Osteoblast (primary cell): ENCODE measurements at places on chromosomes 5 and 9. TPM values are rescaled to one million over a fixed set of nuclear protein-coding genes. Genes with fewer than 3 reads are reported as not detected.

- no peak overlapping the region for H3K27ac ChIP-seq
- no peaks in the 10 kb centered on the region for H3K27me3 ChIP-seq
- H3K4me1 ChIP-seq = peaks cover 14% of the 10 kb centered on the region
- peak; percentile 80 for DNase-seq
Observed at GRCh38 chr9:127862075-127863011, 7.9 kb upstream of the ENG start.

DNA sequence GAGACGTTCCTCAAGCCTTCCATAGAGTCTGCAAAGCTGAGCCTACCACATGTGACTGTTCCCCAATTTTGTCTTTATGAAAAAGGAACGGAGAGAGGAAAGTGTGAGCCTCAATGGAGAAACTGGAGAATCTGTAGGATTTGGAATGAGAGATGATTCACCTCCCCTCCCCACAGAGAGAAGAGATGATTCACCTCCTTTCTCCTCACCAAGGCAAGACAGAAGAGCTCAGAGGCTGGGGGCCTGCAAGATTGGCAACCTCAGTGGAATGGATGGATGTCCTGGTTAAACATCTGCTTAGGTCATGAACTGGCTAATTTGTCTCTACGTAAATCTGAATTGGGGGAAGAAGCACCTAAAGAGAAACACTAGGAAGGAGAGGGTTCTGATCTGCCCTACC is 17.0 kb upstream of the MOCS2 start:
- no peak overlapping the region for H3K4me3 ChIP-seq
- H3K27me3 ChIP-seq = no peaks in the 10 kb centered on the region
- peak; percentile 87 for DNase-seq

- H3K27ac ChIP-seq = no peak overlapping the region
- H3K36me3 ChIP-seq = no peaks in the 10 kb centered on the region
- no peaks in the 10 kb centered on the region for H3K4me1 ChIP-seq
- no peaks in the 10 kb centered on the region for H3K27me3 ChIP-seq
- H3K4me3 ChIP-seq = no peak overlapping the region
Observed at GRCh38 chr5:128264564-128265360, 181.2 kb downstream of the SLC12A2 start.

GRCh38 chr9:27353474-27354229 is 56.7 kb upstream of the EQTN start:
- no peaks in the 10 kb centered on the region for H3K27me3 ChIP-seq
- no peaks in the 10 kb centered on the region for H3K4me1 ChIP-seq
- H3K27ac ChIP-seq = no peak overlapping the region
- H3K36me3 ChIP-seq = no peaks in the 10 kb centered on the region

GRCh38 chr5:55241746-55242145 is 8.3 kb upstream of the CCNO start:
- no peak overlapping the region for H3K27ac ChIP-seq
- no peaks in the 10 kb centered on the region for H3K36me3 ChIP-seq
- no peaks in the 10 kb centered on the region for H3K4me1 ChIP-seq

DNA sequence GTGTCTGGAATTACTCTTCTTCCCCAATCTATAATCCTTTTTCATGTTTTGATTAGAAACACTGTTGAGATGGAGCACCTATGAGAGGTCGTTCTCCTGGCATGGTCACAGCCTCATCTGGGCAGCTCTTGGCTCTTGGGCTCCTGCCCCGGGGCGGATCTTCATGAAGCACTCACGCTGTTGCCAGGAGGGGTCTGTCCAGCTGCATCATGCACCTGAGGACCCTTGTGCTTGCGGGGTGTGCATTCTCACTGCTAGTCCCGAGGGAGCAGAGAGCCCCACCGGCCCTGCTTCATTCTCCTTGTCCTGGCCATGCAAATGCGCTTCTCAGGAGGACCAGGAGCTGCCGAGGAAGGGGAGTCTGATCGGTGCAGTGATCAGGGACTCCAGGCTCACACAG is 117.6 kb upstream of the S1PR3 start:
- H3K4me1 ChIP-seq = no peaks in the 10 kb centered on the region
- H3K27me3 ChIP-seq = peaks cover 4% of the 10 kb centered on the region
- no peak overlapping the region for H3K4me3 ChIP-seq
- no peak for DNase-seq
- no peak overlapping the region for H3K27ac ChIP-seq

DNA sequence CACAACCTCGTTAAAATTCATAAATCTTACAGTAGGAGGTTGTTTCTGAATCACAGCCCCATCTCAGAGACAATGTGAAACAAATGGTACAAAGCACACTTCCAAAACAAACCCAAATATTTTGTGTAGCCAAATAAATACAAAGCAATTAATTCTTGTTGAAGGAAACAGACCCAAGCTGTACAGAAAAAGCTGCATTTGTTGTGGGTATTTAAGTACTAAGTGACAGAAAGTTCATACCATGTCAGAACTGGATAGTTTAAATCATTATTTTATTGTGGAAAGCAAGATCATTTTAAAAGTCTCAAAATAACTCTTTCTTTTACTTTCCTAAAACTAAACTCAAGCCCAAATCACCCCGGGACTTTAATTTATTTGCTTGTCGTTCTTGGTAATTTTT is 570.7 kb downstream of the ELAVL2 start:
- H3K36me3 ChIP-seq = no peaks in the 10 kb centered on the region
- no peak overlapping the region for H3K4me3 ChIP-seq
- DNase-seq = no peak
- H3K27me3 ChIP-seq = no peaks in the 10 kb centered on the region

GRCh38 chr9:35847792-35848572 is 19.0 kb downstream of the TMEM8B start:
- H3K27ac ChIP-seq = peak overlapping the region; percentile 77
- H3K36me3 ChIP-seq = peaks cover 2% of the 10 kb centered on the region
- H3K4me3 ChIP-seq = peak overlapping the region; percentile 44
- H3K4me1 ChIP-seq = peaks cover 31% of the 10 kb centered on the region
- H3K27me3 ChIP-seq = no peaks in the 10 kb centered on the region
- DNase-seq = peak; percentile 98

DNA sequence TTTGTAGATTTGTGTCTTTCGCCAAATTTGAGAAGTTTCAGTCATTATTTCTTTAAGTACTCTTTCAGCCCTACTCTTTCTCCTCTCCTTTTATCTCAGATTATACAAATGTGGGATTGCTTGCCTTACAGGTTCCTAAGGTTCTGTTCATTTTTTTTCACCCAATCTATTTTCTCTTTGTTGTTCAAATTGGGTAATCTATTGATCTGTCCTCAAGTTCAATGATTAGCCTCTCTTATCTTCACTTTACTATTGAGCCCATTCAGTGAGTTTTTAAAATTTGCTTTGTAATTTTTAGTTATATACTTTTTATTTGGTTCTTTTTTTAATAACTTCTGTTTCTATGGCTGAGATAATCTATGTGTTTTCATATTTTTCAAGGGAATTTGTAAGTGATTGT is 282.1 kb downstream of the FER start:
- no peak overlapping the region for H3K27ac ChIP-seq
- H3K4me3 ChIP-seq = no peak overlapping the region
- H3K36me3 ChIP-seq = no peaks in the 10 kb centered on the region
- peaks cover 7% of the 10 kb centered on the region for H3K4me1 ChIP-seq
- H3K27me3 ChIP-seq = no peaks in the 10 kb centered on the region
- DNase-seq = no peak

DNA sequence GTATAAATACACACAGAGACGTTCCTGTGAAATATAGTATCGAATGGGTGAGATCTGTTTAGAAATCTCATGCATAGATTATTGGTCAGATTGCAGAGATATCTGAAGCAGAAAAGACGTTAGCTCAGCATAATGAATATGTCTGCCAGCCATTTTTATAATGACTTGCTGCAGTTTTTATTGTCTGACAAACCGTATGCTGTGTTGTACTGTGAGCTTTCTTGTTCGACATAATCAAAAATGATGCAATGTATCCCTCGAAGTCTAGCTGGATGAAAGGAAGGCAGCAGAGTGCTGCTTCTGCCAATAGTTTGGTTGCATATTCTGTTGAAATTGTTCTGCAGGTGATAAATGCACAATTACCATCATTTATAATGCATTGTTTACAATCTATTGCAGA is 514.9 kb upstream of the ARRDC3 start:
- H3K27me3 ChIP-seq = no peaks in the 10 kb centered on the region
- H3K4me1 ChIP-seq = no peaks in the 10 kb centered on the region
- no peak overlapping the region for H3K4me3 ChIP-seq
- H3K27ac ChIP-seq = no peak overlapping the region
- H3K36me3 ChIP-seq = no peaks in the 10 kb centered on the region

DNA sequence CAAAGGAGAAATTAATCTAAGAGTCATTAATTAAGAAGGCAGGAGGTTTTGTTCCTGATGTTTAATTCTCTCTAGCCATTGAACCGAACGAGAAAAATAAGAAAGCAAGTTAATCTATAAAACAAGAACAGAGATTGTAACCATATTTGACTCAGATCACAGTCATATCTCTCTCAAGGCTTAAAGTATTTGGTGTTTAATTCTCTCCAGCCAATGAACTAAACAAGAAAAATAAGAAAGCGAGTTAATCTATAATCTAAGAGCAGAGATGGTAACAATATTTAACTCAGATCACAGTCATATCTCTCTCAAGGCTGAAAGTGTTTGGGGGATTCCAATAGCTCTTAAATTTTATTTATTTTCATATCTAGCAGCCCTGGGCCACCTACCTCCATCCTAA is 74.4 kb upstream of the SHISAL2B start:
- peaks cover 16% of the 10 kb centered on the region for H3K27me3 ChIP-seq
- no peaks in the 10 kb centered on the region for H3K4me1 ChIP-seq
- DNase-seq = no peak
- H3K27ac ChIP-seq = no peak overlapping the region

DNA sequence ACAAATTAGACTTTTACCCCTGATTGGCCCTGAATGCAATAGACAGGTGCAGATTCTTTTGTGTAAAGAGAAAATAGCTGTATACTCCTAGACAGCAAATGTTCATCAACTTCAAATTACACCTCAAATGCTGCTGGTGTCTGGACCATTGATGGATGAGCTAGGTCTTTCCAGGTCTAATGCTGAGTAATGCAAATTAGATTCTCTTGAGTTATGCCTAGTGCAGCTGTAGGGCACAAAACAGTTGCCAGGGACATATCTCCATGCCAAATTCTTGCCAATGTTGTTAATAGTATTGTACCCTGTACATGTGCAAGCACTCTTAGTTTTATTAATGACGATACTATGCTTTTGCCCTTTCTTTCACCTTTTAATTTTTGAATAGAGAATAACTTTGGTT is 72.3 kb upstream of the CNTLN start:
- no peak overlapping the region for H3K4me3 ChIP-seq
- no peaks in the 10 kb centered on the region for H3K27me3 ChIP-seq
- H3K27ac ChIP-seq = no peak overlapping the region
- no peak for DNase-seq
- H3K4me1 ChIP-seq = peaks cover 4% of the 10 kb centered on the region
- H3K36me3 ChIP-seq = no peaks in the 10 kb centered on the region

- peaks cover 33% of the 10 kb centered on the region for H3K4me1 ChIP-seq
- no peak for DNase-seq
- H3K4me3 ChIP-seq = no peak overlapping the region
Observed at GRCh38 chr5:10455277-10455670, 13.6 kb downstream of the ROPN1L start.

DNA sequence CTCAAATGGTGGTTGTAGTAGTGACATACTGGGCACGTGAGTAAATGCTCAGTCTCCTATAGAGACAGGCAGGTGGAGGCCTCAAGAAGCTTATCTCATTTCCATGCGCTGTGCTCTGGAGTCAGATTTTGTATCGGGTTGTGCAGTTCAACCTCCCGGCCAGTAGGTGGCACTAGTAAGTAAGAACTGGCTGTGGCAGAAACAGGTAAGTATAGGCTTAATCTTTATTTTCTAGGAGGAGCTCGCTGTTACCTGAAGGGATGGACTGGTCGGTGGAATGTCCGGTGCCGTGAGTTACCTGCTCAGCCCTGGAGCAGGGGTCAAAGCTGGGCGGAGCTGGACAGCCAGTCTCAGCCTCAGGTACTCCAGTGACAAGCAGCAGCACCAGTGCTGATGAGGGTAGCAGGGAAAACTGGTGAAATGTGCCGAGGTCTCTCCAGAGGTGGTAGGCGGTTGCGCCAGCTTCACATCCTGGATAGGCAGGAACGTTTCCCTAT is 880.1 kb upstream of the SEMA6A start:
- H3K27me3 ChIP-seq = no peaks in the 10 kb centered on the region
- H3K4me3 ChIP-seq = no peak overlapping the region
- no peak overlapping the region for H3K27ac ChIP-seq
- no peak for DNase-seq

- peaks cover 45% of the 10 kb centered on the region for H3K4me1 ChIP-seq
- H3K27ac ChIP-seq = no peak overlapping the region
- no peaks in the 10 kb centered on the region for H3K36me3 ChIP-seq
- no peak for DNase-seq
Observed at GRCh38 chr9:133132174-133132573, 11.1 kb upstream of the RALGDS start.

DNA sequence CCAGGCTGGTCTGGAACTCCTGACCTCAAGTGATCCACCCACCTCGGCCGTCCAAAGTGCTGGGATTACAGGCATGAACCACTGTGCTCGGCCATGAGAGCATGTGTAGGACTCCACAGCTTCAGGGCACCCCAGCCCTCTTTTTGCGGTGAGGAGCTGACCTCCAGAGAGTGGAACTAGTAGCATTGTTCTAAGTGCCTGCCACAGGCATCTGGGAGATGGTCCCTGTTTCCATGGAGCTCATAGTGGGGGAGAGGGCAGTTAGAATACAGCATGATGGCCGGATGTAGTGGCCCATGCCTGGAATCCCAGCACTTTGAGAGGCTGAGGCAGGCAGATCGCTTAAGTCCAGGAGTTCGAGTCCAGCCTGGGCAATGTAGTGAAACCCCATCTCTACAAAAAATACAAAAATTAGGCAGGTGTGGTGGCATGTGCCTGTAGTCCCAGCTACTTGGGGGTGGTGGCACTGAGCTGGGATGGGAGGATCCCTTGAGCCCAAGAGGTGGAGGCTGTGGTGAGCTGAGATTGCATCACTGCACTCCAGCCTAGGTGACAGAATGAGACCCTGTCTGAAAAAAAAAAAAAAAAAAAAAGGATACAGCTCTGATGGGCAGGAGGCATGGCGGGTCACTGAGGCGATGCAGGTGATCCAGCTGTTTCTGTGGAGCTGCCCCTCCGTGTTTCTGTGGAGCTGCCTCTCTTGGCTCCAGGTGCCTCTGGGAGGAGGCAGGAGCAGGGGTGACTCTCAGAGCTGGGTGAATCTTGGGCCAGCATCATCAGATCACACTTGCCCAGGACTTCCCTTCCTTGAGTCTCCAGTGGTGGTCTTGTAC is 4.2 kb downstream of the ASS1 start:
- H3K36me3 ChIP-seq = peaks cover 2% of the 10 kb centered on the region
- H3K27ac ChIP-seq = no peak overlapping the region
- DNase-seq = no peak
- H3K4me3 ChIP-seq = no peak overlapping the region

- no peak for DNase-seq
- H3K27ac ChIP-seq = no peak overlapping the region
- no peaks in the 10 kb centered on the region for H3K36me3 ChIP-seq
- no peaks in the 10 kb centered on the region for H3K4me1 ChIP-seq
- H3K4me3 ChIP-seq = no peak overlapping the region
- H3K27me3 ChIP-seq = no peaks in the 10 kb centered on the region
Observed at GRCh38 chr5:24232041-24232440, 412.7 kb downstream of the CDH10 start.

Gene PCDHGC3
- total RNA-seq = 59.4 and 91.3 TPM in 2 replicates

Gene FAT2
- total RNA-seq = 0.36 and 0.59 TPM in 2 replicates

Gene LRRC19
- under 0.01 TPM in 2 replicates for total RNA-seq

Gene DMRT2
- total RNA-seq = not detected in 2 replicates

Gene PELO
- 21.4 and 21.5 TPM in 2 replicates for total RNA-seq

Gene OR1L6
- total RNA-seq = not detected in 2 replicates
